Activated naive CD8-positive, alpha-beta T cell treated with anti-CD3 and anti-CD28 coated beads, Interleukin-2, amount 50 U/mL, for 16 hours (primary cell): ENCODE measurements at places on chromosomes 6 and 20.

GRCh38 chr20:21202259-21202658 lies 76.4 kb downstream of the KIZ start:
- no peak for DNase-seq

- no peak for DNase-seq
Observed at GRCh38 chr6:137877606-137878005, 10.5 kb downstream of the TNFAIP3 start.

- no peak for DNase-seq
Observed at GRCh38 chr6:22906091-22906549, 336.8 kb downstream of the HDGFL1 start.

DNA sequence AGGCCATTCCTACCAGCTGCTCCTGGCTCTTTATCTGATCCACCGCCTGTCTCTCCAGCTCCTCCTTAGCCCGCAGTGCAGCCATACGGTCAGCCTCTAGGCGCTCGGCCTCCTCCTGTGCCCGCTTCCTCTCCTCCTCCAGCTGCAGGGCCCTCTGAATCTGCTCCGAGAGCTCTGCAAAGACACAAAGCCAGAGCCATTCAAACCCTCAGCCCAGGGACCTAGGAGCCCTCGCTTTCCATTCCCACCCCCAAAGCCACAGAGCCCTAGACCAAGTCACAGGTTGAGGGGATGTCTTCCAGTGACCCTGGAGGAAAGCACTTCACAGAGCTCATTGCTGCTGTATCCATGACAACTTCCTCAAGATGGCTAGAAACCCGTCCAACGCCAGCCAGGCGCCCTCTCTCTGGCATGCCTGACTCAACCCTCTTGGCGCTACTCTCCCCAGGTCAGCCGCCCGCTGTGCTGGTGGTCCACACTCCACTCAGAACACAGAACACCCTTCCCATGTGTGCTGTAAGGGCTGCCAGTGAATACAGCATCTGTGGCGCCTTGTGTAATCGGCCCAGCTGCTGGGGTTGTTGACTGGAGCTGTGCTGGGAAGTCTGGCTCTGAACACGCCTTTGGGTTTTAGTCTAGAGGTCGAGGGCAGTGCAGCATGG lies 49.3 kb downstream of the EZR start:
- no peak for DNase-seq

DNA sequence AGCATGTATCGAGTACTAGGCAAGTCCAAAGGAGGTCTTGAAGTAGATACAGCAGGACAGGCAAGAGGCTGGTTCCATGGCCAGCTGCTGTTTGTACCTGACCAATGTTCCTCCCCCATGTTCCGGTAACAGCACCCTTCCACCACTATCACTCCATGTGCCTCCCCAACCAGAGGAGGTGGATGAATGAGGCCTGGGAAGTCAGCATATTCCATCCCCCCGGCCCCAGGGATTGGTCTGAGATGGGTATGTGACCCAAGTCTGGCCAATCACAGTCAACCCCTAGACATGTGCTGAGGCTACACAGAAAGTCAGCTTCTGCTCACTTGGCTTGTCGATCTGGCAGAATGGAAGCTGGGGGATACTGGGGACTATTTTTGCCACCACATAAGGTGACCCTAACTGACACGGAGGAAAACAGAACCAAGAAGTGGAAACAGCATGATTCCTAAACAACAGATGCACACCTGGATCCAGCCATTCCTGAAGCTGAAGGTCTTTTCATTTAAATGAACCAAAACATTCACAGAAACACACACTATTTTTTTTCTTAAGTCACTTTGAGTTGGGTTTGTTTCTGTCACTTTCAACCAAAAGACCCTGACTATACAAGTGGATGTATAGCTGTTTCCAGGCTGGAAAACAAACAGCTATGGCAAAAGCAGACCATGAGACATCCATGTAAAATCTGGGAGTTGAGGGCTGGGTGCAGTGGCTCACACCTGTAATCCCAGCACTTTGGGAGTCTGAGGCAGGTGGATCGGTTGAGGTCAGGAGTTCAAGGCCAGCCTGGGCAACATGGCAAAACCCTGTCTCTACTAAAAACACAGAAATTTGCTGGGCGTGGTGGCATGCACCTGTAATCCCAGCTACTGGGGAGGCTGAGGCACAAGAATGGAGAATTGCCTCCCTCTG lies 70.4 kb upstream of the PTPN1 start:
- no peak for DNase-seq

DNA sequence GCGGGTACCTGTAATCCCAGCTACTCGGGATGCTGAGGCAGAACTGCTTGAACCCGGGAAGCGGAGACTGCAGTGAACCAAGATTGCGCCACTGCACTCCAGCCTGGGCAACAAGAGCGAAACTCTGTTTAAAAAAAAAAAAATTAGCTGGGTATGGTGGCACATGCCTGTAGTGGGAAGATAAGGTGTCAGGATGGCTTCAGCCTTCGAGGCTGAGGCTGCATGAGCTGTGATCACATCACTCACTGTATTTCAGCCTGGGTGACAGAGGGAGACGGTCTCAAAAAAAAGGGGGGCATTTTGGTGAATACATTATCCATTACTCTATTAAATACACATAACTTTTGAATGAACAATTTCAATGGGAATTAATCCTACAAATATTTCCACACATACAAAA lies 32.4 kb downstream of the SNX3 start:
- DNase-seq: no peak

GRCh38 chr6:16238057-16238962 lies at the start of gene GMPR:
Gene GMPR (plus strand): TSS chr6:16238587. CDS start chr6:16238694, 107 bp downstream.
- DNase-seq: peak; percentile 37

DNA sequence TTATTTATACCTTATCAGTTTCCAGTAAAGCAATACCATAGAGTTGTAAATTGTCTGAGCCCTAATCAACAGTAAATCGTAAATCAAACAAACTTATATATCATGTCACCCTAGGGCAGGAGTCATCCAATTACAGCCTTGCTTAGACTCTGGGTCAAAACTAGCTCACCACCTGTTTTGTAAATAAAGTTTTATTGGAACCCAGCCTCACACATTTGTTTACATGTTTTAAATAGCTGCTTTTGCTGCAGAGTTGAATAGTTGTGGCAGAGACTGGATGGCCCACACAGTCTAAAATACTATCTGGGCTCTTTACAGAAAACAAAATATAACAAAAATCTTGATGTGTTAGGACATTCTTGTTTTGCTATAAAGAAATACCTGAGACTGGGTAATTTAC lies 94.4 kb downstream of the MKKS start:
- DNase-seq: no peak

DNA sequence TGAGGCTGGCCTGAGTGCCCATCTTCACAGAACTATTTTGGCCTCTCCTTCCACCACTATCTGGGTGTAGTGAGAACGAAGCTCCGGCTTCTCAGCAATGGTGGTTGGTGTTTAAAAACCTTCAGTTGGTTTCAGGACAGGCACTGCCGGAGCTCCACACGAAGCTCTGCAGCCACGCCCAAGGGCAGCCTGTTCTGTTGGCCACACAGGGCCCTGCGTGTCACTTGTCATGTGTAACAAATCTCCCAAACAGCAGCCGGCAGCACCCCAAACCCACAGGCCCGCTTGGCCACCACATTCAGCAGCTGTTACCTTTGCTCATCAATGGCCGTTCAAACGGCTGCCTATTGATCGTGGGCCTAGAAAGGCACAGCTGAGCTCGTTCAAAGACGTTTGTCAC lies 97.5 kb downstream of the ERMARD start:
- DNase-seq: no peak

- no peak for DNase-seq
Observed at GRCh38 chr6:69813508-69813907, 16.7 kb upstream of the LMBRD1 start.

DNA sequence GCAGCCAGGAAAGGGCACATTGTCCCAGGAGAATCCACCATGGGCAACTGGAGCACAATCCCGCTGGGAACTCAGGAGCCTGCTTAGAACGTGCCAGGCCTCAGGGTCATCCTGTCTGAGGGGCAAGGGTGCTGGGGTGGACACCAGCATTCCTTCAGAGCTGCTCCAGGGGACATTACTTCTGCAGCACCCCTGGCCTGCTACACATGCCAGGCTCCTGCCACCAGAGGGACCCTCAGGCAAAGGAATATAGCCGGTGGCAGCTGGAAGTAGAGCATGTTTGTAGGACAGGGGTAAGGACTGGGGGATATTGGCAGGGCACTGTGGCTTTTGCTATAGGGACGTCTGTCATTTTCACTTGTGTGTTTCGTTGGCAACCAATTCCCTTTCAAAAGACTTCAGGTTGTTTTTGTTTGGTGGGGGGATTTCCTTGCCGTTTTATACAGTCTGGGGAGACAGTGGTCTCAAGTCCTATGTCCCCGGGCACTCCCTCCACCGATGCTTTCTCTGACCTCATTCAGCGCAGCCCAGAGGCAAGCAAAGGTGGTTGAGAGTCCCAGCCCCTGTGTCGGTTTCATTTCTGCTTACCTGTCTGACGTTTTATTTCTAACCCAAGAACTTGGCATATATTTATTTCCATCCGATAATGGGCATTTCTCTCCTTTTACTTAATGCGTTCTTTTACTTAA lies 130.8 kb downstream of the JPH2 start:
- peak; percentile 25 for DNase-seq

DNA sequence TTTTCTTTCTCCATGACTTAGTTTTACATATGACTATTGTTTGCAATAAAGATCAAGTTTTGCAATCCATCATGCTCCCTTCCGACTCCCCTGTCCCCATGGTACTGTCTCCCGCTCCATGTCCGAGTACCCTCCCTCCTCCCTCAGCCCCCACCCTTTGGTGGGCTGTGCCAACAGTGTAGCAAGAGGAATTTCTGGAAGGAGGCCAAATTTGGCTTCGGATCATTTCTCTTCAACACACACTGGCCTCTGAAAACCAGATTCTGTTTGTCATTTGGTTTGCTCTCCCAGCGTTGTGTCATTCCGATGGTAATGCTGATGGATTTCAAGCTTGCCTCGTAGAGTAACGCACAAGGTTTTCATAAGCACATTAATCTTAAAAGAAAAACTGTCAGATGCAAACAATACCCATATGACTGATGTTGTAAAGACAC lies 22.9 kb upstream of the PAX1 start:
- no peak for DNase-seq

DNA sequence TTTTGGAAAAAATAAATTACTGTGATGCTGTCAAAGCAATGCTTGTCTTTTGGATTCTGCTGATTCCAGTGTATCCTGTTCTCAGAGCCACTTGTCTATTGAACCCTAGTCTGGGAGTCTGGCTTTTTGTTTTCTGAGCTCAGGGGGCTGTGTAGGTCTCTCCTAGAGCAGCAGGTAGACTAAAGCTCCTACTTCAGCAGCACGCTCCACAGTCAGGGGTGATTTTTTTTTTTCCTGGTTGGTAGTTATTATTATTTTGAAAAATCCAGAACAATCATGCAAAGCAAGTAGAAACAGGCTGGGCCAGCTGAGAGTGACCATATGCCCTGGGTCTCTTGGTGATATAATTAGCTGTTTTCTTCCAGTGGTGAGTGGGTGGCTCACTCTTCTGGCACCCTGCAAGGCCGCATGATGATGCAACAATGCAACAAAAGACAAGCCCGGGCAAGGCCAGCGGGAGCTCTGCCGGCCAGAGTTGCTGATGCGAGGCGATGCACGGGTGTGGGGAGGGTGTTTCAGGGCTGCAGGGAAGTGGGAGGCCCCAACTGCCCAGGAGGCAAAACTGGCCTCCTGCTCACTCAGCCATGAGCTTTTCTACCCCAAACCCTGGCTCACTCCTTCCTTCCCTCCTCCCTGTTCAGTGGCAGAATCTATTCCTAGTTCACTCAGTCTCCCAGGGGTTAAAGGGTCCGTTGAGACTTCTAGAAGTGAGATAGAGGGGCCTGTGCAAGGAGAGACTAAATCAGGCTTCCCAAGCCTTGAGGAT lies 11.5 kb upstream of the CDKN1A start:
- no peak for DNase-seq

- DNase-seq: no peak
Observed at GRCh38 chr20:45998761-45999160, 9.9 kb upstream of the MMP9 start.

DNA sequence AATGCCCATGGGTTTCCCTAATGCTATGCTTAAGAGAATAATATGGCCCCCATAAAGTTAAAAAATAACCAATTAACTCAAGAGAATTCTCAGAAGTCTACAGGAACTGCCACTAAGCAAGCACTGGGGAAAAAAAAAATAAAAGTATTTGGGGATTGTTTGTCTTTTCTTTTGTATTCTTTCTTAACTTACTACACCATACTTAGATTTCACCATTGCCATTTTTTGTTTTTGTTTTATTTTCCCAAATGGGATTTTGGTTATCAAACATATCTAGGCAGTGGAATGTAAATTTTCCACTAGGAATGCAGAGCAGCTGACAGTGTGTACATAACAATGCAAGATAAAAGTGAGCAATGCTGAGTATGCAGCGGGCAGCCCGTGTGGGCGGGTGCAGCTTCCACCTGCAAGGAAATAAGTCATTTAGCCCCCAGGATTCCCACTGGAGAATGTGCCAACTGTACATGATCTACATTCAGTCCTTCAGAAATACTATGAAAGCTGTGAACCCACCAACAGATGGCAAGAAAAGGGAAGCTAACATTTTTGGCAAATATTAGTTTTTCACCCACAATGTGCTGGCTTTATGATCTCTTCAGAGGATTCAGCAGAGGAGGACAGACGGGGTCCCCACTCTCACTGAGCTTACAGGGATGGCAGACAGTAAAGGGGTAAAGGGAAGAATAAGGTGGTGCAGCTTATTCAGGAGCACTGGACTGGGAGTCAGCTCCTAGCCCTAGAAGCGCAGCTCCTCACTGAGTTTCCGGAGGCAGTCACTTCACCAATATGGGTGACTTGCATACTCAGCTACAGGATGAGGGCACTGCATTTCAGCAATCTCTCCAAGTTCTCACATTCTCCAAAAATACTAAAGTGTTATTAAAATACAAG lies 44.4 kb downstream of the DCDC2 start:
- DNase-seq: no peak

GRCh38 chr6:46651816-46652215 lies 802 bp downstream of the CYP39A1 start:
- no peak for DNase-seq

- DNase-seq: no peak
Observed at GRCh38 chr6:139019722-139020121, 8.8 kb upstream of the ABRACL start.

DNA sequence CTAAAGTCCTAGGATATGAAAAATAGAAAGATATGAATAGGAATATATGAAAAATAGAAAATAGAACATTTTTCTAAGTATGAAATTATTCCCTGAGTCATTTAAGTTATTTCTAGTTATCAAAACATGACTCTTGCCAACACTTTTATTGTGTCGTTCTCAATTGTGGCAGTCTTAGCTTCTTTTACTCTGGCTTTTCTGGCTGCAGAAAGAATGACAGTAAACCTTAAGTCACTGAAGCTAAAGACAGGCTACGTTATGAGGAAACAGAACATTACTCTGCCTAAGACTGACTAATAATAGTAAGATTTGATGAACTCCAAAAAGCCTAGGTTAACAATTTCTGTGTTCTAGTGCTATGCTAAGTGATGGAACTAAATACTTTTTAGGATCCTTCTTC lies 74.6 kb downstream of the AIG1 start:
- no peak for DNase-seq

GRCh38 chr6:136330634-136331033 lies 41.0 kb upstream of the BCLAF1 start:
- DNase-seq: no peak

GRCh38 chr6:29981211-29981812 lies 39.0 kb downstream of the HLA-A start:
- no peak for DNase-seq
